ENCODE measurements at places on chromosomes 16 and 17.
A peak's percentile ranks its signal among the peaks of the same experiment; 100 is the strongest.

- no peak for DNase-seq
Observed at GRCh38 chr17:17890773-17891759, 54.3 kb upstream of the SREBF1 start.

DNA sequence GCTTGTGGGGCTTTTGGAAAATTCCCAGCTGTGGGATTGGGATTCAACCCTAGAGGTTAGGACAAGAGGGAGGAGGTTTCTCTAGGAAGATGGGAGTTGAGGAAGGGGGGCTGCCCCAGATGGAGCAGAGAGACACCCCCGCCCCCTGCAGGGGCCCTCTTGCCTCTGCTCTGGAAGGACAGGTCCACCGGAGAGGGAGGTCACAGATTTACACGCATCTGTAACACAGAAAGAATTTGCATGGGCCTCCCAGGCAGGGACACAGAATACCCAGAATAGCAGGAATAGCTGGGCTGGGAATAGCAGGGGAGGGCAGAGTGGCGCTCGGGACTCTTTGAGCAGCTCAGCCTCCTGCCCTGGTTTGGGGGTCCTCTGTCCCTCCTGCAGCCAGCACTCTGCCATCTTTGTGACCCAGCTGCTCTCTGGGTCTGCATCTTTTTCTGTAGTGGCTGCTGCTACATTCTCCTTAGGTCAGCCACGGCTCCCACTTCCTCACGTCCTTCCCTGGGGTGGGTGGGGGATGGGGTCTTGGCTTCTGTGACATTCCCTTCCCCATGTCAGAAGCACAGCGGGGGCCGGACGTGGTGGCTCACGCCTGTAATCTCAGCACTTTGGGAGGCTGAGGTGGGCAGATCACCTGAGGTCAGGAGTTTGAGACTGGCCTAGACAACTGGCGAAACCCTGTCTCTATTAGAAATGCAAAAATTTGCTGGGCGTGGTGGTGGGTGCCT is 33.9 kb upstream of the PLLP start:
- no peak for DNase-seq

GRCh38 chr17:181245-182049 is at the start of gene DOC2B:
DOC2B (minus strand) TSS chr17:181650; CDS start chr17:181479, 171 bp downstream.
- DNase-seq: no peak

DNA sequence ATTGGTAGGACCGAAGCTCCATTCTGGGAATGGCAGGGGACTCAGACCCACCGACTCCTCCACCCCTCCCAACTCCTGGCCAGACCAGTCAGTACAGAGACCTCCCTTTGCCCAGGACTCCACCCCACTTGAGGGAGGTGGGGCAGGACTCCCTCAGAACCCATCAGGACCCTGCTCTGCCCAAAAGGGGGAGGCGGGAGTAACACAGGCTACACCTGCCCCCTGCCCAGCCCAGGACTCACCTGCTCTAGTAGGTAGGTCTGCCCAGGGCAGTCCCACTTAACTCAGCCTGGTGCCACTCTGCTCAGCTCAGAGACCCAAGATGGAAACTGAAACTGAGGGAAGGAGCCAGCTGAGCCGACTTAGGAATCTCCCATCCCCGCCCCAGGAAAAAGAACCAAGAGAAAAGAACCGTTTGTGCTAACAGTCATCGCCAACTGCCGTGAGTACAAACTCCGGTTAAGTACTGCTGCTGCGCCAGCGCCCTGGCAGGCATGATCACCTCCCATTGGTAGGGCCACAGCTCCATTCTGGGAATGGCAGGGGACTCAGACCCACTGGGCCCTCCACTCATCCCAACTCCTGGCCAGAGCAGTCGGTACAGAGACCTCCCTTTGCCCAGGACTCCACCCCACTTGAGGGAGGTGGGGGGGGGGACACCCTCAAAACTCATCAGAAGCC is 503 bp downstream of the DHX58 start:
- no peak for DNase-seq

GRCh38 chr17:39742856-39743436 is 5.2 kb downstream of the GRB7 start:
- DNase-seq: no peak

DNA sequence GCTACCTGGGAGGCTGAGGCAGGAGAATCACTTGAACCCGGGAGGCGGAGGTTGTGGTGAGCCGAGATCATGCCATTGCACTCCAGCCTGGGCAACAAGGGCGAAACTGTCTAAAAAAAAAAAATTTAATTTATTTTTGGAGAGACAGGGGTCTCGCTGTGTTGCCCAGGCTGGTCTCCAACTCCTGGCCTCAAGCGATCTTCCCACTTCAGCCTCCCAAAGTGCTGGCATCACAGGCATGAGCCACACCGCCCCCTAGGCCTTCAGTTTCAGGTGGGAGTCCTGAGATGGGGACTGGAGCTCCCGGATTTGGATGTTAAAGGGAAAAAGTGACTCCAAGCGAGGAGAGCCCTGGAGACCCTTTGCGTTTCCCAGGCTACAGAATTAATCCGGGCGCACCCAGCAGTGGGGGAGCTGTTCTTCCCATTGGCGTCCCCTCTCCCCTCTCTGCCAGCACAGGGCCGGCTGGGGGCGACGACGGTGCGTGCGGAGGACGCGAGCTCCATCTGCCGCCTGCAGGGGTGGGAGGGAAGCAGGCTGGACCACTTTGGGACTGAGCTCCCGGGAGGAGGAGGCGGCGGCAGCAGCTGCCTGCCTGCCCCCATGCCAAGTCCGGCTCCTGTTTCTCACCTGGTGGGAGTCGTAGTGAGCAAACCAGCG is 49.3 kb upstream of the USP7 start:
- DNase-seq: peak; percentile 88

DNA sequence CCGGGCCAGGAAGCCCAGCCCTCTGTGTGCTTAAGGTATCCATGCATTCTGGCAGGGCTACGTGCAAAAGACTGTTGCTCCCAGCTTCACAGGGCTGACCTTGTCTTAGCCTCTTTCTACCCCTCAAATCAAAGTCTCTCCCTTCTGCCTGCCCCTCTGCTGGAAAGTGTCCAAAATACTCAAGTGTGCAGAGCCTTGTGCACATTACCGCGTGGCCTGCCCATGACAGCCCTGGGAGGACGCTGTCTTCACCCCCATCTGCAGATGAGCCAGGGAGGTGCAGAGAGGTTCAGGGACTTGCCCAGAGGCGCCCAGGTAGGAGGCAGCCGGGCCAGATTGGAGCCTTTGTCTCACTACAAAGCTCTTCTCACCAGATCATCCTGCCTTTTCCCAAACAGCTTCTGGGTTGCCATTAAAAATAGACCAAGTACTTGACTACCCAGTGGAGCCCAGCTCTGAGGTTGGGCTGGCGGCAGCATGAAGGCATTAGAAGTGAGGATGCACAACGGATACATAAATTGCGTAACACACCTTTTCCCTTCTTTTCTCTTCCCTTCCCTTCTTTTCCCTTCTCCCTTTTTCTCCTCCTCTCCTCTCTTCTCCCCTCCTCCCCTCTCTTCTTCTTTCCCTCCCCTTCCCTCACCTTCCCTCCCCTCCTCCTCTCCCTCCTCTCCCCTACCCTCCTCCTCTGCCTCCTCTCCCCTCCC is 3.5 kb downstream of the CACNG4 start:
- no peak for DNase-seq

DNA sequence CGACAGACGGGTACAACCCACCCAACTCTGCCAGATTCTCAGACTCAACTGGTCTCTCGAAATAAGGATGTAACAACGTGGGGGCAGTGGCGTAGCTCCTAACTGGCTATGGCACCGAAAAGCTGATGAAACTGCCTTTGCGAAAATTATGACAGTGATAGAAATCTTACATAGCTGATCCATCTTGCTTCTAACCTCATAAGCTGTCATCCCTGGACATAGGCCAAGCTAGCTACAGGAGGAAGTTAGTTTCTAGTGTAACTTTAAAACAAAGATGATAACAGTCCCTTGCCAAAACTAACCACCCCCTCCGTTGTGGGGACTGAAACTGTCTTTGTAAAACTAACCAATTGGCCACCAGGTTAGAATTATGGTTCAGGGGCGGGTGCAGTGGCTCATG is 220.1 kb downstream of the SLC39A11 start:
- DNase-seq: no peak

DNA sequence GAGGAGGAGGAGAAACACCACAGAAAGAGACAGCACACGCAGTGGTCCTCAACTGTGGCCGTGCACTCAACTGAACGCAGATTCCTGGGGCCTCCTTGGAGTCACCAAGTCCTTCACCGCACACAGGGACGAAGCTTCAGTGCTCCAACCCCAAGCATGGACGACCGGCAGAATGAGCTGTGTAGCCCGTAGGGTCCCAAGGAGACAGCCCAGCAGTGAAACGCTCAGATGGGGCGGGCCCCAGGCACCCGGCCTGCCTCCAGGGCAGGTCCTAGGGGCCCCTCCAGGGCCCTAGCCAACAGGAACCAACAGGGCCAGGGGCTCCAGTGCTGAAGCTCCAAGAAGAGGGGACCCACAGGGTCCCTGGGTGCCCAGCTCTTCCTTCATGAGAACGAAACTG is 13.2 kb downstream of the RAB40B start:
- DNase-seq: no peak

GRCh38 chr16:75864243-75864642 is 138.0 kb upstream of the CPHXL start:
- DNase-seq: no peak

- no peak for DNase-seq
Observed at GRCh38 chr17:37259030-37259735, 116.6 kb upstream of the C17orf78 start.

DNA sequence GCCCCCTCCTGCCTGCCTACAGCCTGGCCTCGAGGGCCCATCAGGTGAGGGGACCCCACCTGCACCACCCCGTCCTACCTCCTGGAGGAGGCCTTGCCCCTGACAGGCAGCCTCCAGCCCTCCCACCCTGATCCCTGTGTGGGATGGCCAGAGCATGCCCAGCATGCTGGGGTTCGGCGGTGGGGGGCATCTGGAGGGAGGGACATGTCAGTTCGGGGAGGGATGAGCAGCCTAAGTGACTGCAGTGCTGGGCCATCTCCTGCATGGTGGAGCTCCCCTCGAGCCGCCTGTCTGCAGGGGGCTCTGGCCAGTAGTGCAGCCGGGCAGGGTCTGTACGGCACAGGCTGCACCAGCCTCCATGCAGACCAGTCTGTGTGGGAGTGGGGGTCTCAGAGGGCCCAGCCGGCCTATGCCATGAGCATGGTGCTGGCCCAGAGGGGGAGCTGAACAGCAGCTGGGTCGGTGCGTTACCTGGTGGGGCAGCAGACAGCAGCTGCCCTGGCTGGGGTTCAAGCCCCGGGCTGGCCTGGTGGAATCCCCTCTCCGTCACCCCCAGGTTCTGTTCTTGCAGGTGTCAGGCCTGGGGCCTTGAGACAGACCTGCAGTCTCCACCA is 4.0 kb upstream of the RNPS1 start:
- no peak for DNase-seq

DNA sequence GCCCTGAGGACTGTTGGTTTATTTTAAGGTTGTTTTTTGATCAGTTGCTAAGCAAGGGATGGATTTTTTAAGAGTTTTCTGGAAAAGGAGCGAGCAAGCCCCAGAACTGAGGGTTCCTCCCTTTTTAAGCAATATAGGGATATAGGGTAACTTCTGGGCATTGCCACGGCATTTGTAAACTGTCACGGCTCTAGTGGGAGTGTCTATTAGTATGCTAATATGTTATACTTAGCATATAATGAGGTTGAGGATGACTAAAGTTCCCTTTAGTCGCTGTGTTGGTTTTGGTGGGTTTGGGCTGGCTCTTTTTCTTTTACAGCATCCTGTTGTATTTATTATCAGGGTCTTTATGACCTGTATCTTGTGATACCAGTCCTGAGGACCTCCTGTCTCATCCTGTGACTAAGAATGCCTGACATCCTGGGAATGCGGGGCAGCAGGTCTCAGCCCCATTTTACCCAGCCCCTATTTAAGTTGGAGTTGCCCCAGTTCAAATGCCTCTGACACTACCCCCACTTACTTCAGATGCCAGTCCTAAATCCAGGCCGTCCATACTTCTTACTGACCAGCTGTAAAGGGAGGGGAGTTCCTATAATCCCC is 59.4 kb downstream of the MFSD11 start:
- DNase-seq: no peak

DNA sequence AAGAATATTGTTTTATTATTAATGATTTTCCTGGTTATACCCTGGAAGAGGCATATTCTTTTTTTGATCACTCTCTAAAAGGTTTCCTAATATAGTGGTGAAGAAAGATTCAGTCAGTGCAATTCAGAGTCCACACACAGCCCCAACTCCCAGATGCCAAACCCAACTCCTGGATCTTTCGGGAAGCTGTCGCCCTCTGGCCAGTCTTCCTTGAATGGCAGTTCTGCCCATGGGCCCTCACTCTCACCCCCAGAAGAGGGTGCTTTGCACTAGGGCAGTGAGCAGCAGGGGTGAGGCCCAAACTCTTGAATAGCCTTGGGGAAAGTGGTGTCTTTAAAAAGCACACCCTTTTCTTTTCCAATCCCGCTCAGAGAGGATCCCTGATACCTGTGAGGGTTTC is 11.0 kb downstream of the KRT32 start:
- DNase-seq: no peak

GRCh38 chr16:81612351-81613163 is 166.5 kb upstream of the PLCG2 start:
- no peak for DNase-seq

- no peak for DNase-seq
Observed at GRCh38 chr16:11986521-11987057, 10.1 kb downstream of the SNX29 start.

- no peak for DNase-seq
Observed at GRCh38 chr17:59842901-59843652, 49.7 kb downstream of the TUBD1 start.

GRCh38 chr16:52384378-52384777 is 162.6 kb downstream of the TOX3 start:
- DNase-seq: no peak

DNA sequence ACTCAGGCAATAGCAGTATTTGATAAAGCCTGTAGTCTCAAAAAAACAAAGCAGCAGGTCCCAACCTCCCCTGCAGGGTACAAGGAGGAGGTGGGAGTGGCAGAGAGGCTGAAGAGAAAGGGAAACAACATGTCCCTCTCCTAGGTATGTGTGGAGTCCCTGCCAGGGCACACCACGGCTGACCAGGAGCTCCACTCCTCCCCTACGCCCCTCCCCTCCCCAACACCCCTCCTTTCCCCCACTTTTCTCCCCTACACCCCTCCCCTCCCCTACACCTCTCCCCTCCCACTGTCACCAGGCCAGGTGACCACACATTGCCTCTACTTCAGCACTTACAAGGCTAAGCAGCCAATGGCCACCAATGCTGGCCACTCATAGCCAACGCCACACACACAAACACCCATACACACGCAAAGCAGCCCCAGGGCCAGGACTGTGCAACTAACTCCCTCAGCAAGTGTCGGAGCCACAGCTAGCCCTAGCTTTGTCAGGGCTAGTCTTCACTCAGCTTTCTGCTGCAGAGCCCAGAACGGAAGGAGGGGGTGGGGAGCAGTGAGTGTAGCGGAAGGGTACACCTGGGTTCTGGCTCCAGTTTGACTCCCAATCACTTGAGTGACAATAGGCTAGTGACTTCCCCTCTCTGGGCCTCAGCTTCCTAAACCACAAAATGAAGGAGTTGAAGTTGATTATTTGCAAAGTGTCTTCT is 8.2 kb downstream of the CAVIN1 start:
- no peak for DNase-seq

- no peak for DNase-seq
Observed at GRCh38 chr17:50148226-50149090, 2.0 kb downstream of the PPP1R9B start.

GRCh38 chr17:69814031-69814430 is 261.0 kb upstream of the KCNJ16 start:
- no peak for DNase-seq

GRCh38 chr16:87463722-87464690 is 28.8 kb downstream of the ZCCHC14 start:
- DNase-seq: no peak
